Stimulated activated CD4-positive, alpha-beta T cell treated with anti-CD3 and anti-CD28 coated beads, Interleukin-1b, Interleukin-23, amount 100 ng/mL, for 1 hour (primary cell): ENCODE measurements at places on chromosomes 4 and X.

- DNase-seq = no peak
Observed at GRCh38 chr4:525660-526059, 26.6 kb downstream of the PIGG start.

GRCh38 chr4:16609170-16609758 is 289.2 kb downstream of the LDB2 start:
- DNase-seq = no peak

- DNase-seq = no peak
Observed at GRCh38 chr4:141395919-141396318, 175.2 kb downstream of the ZNF330 start.

DNA sequence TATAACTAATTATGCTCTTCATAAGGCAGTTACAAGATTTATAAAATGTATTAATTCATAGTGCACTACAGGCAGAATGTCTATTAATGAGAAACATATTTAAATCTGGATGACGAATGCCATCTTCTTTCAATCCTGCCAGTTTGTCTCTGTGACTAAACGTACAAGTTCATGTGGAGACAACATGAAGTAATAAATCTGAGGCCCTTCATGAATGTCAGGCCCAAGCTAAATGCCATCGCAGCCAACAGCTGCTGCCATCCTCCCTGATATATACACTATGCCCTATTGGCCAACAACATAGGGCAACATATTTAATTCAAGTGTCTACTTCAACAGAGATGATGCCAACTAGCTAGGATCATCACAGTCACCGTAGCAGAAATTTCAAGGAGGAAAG is 43.7 kb downstream of the TSPAN5 start:
- no peak for DNase-seq

GRCh38 chr4:73197220-73197619 is 61.4 kb downstream of the ANKRD17 start:
- no peak for DNase-seq

DNA sequence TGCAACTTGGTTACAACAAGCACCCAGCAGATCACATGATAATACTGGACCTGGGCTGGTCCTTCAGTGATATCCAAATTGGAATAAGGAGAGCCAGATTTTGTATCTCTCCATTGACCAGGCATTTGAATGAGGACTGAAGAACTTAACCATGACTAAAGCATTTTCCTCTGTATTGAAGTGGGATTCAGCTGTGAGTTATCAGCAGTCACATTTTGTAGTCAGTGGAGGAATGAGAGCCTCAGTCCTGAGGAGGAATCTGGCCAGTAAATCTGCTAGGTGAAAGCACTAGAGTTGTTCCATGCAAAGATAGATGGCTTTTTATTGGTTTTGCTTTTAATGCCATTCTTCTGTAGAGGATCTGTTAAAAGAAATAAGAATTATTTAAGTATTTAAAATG is 1506.0 kb downstream of the PCDH7 start:
- no peak for DNase-seq

GRCh38 chr4:153189016-153189801 is 15.0 kb upstream of the TRIM2 start:
- no peak for DNase-seq

- no peak for DNase-seq
Observed at GRCh38 chrX:3509934-3510333, 163.5 kb upstream of the MXRA5 start.

- DNase-seq = no peak
Observed at GRCh38 chrX:48753708-48754228, 7.8 kb upstream of the GLOD5 start.

- DNase-seq = no peak
Observed at GRCh38 chr4:185730849-185731608, 81.0 kb downstream of the SORBS2 start.
